ENCODE measurements at places on chromosomes 4 and X.

- peak; percentile 64 for DNase-seq
Observed at GRCh38 chrX:57121162-57121755, at the start of gene SPIN2B. Gene SPIN2B (minus strand): TSS chrX:57121548.

- no peak for DNase-seq
Observed at GRCh38 chr4:15931451-15932210, 6.9 kb downstream of the FGFBP1 start.

- no peak for DNase-seq
Observed at GRCh38 chrX:103688946-103689345, 2.4 kb upstream of the MORF4L2 start.

DNA sequence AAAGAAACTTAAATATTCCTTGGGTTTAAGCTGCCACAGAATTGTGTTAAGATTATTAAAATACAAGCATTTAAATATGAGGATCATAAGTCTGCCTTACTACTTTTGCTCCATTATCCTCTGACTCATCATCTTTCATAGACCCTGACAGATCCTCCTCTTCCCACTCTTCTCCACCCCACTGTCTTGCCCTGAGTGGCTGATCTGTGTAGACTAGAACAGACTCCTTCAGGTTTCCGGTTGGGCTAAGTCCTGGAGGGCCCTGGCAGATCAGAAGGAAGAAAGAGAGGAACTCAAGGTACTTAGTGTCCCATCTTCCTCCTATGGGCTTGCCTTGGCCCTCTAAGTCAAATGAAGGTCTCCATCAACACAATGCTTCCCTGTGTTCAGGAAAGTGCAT lies 30.7 kb downstream of the PALLD start:
- DNase-seq = no peak

DNA sequence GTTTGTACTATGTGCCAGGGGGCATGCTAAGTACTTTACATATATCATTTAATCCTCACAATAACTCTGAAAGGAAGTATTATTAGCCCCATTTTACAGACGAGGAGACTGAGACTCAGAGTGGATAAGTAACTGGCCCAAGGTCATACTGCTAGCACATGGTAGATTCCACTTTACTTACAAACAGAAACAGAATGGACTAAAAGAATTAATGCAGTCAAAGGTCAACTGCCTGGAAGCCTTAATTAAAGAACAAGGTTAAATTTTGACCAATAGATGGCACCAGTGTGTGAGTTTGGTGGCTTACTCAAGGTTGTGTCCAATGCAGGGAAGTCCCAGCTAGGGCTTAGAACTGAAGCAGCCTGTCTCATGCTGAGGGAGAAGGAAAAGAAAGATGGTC lies 4.7 kb downstream of the RIPPLY1 start:
- DNase-seq = no peak

DNA sequence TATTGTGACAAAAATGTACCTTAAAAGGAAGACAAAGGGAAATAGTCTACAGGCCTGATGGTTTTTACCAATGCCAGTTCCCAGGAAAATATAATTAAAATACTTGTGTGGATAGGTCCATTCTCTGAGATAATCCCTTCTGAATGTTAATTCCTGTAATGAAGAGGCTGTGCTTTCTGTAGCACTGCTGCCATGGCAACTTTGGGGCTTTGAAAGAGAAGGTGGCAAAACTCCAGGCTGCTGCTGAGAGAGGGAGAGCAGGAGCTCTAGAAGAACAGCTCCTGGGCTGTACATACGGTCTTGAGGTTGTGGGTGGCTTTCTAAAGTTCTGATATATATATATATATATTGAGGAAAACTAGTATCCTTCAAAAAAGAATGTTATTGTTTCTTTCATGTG lies 125.4 kb downstream of the PDLIM5 start:
- no peak for DNase-seq

DNA sequence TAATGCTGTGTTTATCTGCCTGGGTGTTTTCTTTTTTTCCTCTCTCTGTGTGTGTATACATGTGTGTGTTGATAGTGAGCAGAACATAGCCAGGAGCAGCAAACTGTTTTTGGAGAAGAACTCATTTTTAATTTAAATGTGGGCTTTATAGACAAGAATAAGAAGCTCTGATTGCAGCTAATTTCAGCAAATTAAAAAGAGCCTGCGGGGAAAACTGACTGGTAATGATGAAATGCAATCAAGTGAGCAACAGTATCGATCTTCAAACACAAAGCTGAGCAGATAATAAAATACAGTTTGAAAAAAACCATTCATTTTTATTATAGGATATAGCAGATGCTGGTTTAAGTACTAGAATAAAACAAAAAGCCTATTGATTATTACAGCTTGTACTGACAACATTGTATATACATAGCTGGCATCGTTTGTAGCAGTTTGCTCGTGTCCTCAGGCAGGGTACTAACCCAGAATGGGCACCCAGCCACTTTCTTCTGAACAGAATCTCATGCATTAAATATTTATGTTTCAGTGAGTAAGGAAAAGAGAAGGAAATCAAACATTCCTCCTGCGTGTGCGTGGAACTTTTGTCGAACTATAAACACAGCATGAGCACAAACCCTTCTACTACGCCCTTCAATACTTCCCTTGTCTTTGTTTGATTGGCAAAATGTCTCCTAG lies 73.5 kb upstream of the ZFP42 start:
- no peak for DNase-seq

GRCh38 chr4:115113506-115114106 lies at the start of gene NDST4:
Gene NDST4 (minus strand): TSS chr4:115113620. CDS start chr4:115077036, 36,584 bp downstream.
- DNase-seq = no peak

GRCh38 chrX:148381603-148382002 lies 118.8 kb upstream of the AFF2 start:
- no peak for DNase-seq

- no peak for DNase-seq
Observed at GRCh38 chrX:1493877-1494510, 41.3 kb upstream of the ASMTL start.

DNA sequence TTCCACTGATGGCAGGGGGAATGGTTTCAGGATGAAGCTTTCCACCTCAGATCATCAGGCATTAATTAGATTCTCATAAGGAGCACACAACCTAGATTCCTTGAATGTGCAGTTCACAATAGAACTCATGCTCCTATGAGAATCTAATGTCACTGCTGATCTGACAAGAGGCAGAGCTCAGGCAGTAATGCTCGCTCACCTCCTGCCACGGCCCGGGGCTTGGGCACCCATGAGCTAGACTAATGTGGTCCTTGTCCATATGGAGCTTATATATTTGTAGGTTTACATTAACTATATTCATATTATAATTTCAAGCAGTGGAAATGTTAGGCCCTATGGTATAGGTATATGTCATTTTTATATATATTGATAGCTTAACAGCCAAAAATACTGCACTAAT lies 24.4 kb downstream of the SLC9B2 start:
- DNase-seq = no peak

DNA sequence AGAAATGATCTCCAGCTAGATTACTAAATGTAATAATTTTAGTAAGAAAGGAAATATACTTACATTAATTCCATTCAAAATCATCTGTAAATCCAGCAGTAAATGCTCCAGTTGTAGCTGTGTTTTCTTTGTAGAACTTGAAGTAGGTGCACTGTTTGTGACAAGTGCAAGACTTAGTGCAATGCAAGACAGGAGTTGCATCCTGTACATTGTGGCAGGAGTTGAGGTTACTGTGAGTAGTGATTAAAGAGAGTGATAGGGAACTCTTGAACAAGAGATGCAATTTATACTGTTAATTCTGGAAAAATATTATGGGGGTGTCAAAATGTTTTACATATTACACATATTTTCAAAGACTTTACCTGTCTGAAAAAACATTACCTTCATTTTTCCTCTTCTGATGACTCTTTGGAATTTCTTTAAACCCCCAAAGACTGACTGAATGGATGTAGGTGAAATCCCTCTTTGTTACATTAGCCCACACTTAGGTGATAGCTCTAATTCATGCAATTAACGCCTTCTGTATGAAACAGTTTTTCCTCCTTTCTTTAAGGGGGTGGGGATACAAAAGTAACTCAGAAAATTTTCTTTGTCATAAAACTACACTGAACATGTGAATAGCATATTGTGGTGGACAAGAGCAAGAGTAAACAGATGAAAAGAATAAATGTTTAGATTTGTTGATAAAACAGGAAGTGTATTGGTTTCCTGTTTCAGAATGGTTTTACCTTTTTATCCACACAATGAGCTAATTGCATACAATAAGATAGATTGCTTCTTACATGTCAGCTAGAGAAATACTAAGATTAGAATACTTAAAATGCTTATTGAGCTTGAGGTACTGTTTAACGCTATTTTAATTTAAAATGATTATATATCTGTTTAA lies at the start of gene IL2:
Gene IL2 (minus strand): TSS at position 495 of the 886 bp plus-strand sequence. CDS start 285 bp downstream, at position 210.
- no peak for DNase-seq

DNA sequence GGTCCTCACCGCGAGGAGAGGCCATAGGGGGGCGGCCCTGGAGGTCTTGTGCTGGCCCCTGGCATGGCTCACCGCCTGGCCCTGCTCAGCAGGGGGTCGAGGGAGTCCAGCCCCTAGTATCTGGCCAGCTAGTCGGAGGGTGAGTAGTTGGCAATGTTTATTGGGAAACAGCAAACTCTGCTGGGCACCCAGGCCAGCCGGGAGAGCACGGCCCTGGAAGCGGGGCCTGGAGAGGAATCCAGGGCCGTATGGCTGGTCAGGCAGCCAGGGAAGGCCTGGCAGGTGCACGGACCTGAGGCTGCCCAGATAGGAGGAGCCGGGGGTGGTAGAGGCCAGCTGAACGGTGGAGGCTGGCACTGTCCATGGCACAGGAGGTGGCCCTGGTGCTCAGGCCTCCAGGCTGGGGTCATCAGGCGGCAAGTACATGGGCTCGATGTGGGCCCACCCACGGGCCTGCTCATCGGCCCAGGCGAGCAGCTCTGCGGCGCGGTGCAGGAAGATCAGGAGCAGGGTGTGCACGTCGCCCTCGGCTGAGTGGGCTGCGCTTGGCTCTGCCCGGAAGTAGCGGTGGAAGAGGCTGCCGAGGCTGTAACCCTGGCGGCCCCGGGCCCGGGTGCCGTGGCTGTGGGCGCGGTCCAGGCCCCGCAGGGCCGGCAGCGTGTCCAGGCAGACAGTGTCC lies 1.4 kb downstream of the TREX2 start:
- DNase-seq = no peak

GRCh38 chrX:142977128-142977914 lies 48.4 kb upstream of the SPANXN4 start:
- no peak for DNase-seq

DNA sequence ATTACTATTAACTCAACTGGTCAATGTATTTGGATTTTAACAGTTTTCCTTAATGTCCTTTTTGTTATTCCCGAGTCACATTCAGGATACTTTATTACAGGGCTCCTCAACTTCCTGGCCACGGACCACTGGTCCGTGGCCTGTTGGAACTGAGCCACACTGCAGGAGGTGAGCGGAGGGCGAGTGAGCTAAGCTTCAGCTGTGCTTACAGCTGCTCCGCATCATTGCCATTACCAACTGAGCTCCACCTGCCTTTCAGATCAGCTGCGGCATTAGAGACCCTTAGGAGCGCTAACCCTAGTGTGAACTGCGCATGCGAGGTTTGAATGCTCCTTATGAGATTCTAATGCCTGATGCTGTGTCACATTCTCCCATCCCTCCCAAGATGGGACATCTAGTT lies 591.7 kb downstream of the CCSER1 start:
- DNase-seq = no peak

DNA sequence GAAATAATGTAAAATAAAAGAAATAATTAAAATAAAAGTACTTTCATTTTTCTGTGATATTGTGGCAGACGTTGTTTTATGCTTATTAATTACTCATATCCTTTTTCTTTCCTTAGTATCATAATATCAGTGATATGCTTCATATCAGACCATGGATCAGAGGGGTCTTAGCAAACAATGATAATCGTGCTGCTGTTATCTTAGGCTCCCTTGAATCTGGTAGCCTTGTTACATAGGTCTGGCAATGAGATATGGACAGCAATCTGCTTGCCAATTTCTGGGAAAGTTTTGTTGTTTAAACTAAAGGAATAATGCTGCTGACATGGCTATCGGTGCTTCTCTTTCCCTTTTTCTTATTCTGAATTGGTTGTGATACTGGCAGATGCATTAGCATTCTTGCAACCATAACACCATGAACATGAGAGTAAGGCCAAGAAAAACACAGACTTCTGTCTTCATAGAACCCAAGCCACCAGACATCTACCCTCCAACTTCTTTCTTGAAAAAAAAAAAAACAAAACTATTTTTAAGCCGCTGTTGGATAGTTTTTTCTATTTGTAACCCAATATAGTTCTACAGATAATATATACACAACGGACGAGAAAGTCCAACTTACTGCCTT lies 16.4 kb downstream of the EPHA5 start:
- no peak for DNase-seq

DNA sequence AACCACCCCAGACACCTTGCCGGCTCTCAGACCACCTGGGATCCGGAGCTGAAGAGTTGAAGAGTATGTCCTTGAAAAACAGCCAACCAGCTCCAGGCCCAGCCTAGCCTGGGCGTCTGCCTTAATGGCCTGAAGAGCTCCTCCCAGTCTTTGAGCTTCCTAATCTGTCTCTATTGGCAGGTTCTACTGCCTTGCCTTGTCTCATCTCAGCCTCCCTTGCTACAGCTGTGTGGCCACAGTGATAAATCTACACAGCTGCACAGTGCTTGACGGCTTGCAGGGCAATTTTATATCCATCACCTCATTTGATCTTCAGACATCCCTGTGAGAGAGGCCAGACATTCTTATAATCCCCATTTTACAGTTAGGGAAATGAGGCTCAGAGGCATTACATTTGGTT lies 19.9 kb downstream of the AWAT2 start:
- no peak for DNase-seq

GRCh38 chr4:73021634-73022033 lies 47.9 kb downstream of the COX18 start:
- DNase-seq = no peak

DNA sequence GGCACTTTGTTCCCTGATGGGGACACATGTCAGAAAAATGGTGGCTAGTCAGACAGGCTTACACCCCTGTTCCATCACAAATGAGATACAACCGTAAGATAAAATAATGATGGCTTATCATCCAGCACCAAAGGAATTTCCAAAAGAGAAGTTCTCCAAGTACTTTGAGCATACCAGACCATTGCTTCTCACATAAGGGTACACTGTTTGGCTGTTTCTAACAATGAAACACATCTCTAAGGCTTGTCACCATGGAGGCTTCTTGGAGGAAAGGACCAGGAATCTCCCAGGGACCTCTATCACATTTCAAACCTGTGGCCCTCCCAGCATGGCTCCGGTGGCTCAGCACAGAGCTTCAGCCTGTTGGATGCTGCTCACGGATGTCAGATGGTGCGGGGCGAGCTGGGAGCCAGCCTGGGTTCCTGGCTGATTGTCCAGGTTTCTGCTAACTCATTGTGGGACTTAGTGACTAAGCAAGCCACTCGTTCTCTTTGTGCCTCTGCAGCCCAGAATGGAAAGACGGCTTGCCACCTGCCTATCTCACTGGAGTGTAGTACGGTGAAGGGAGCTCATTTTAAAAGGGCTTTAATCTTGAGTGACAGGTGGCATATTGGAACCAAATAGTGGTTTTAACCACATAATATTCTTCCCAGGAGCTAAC lies 54.5 kb downstream of the FHDC1 start:
- no peak for DNase-seq

DNA sequence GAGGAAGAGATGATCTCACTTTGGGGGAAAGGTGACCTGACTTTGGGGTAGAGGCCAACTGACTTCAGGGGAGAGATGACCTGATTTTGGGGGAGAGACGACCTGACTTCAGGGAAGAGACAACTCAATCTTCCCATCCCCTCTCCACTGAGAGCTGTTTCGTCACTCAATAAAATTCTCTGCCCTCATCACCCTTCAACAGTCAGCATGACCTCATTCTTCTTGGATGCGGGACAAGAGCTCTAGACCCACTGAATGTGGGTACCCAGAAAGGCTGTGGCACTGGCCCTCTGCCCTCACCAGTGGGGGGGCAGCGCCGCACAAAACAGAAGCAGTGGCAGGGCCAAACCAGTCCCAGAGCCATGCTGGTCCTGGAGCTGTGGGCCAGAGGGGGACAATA lies 34.6 kb downstream of the ATXN3L start:
- no peak for DNase-seq

Data from stimulated activated CD4-positive, alpha-beta T cell treated with anti-CD3 and anti-CD28 coated beads, Interleukin-4, amount 100 ng/mL, for 48 hours (primary cell).